ENCODE measurements at places on chromosomes 11 and 22. TPM values are rescaled to one million over a fixed set of nuclear protein-coding genes. Genes with fewer than 3 reads are reported as not detected.

- peak; percentile 91 for DNase-seq
These were observed 124.7 kb upstream of the C11orf58 start for GRCh38 chr11:16613512-16614381.

GRCh38 chr11:4381901-4382300 is 11.6 kb downstream of the TRIM21 start:
- no peak for DNase-seq

GRCh38 chr11:17519061-17519885 is 24.9 kb downstream of the USH1C start:
- no peak for DNase-seq

- no peak for DNase-seq
These were observed 27.2 kb upstream of the KCNJ11 start for GRCh38 chr11:17415523-17416104.

DNA sequence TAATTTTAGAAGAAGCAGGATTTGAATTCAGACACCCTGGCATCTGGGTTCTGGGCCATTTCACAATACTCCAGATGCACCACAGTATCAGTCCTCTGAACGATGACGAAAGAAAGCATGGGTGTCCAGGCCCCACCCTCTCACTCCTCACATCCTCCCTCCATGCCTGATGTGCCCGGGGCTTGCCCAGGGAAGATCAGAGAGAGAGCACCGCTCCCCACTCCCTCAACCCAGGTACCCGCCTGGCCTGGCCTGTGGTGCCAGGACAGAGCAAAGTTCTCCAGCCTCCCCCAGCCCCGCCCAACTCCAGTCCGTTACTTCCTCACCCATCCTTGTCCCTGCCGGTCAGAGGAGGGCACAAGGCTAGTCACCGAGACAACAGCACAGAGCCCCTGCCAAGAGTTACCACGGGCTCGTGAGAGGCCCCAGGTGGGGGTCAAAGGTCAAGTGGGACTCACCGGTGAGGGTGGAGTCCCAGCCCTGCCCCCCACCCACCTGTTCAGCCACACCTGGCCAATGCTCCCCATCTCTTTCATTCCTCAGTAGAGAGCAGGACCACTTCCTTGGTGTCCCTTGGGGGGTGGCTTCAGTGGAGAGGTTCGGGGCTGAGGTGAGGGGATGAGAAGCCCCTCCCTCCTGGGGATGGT is 8.1 kb downstream of the BCL9L start:
- DNase-seq = no peak

OR8D4 gene
- polyA plus RNA-seq = not detected

UPK3A gene
- 1.5 TPM for polyA plus RNA-seq
